NCI-H1105 treated with DMSO at 0.1 percent for 48 hours (cell line): ENCODE measurements at places on chromosomes 3 and 15.

- no peak for DNase-seq
These were observed 123.0 kb downstream of the MEGF11 start for GRCh38 chr15:66130496-66131034.

DNA sequence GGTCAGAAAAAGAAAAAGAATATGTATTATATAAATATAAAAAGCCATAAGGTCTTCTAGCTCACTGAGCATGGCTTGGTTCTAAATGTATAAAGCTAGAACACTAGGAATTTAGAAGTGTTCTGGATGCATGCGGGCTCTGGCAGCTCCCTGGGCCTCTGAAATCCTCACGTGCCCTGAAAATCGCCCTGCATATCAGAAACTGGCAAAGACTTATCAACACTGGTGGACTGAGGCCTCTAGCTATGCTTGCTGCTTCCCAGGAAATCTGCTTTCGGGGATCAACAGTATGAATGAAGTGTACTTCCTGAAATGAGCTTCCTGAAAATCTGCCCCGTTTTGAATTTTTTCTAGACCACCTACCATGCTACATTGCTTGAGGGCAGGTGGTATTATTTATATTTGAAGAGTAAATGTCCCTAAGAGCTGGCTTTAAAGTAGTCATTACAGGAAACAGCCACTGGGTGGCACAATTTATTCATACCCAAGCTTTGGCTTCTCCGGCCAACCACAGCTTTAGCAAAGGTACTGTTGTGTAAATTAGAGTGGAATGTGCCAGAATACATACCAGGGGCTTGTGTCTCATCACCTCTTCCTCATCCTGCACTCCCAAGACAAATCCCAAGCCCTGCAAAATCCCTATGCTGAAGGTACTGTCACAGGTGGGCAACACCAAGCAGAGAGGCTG lies 17.7 kb downstream of the CRTAP start:
- DNase-seq, result peak; percentile 47

DNA sequence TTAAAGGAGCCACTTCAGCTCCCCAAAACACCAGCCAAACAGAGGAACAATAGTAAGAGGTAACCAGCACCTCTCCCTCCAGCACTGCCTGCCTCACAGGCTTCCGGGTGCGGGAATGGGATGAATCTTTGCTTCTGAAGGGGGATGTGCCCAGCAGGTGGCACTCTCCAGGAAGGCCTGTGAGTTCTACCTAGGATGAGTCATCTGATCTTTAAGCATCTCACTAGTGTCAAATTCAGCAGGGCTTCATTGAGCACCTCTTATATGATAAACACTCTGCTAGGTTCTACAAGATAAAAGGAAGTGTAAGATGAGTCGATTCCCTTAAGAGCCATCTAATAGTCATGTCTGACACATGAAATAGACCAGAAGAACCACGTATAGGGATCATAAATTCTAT lies 237.4 kb upstream of the UMPS start:
- peak; percentile 51 for DNase-seq

DNA sequence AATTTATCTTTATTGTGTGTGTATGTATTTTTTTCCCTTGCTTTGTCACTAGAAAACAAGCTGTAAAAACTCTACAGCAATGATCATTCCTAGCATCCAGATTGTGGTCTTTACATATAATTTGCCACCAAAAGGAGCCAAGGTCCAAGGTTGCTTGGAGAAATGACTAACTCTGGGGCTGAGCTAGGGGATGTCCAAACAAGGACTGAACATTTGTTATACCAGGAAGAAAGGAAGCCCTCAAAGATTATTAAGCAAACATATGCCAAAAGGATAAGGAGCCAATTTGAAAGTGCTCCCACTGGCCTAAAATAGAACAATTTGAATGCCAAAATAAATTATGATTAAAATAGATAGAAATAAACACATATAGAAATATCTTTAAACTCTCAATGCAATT lies 293.3 kb downstream of the ZIC1 start:
- DNase-seq, result no peak

GRCh38 chr15:39517122-39517855 lies 63.6 kb upstream of the THBS1 start:
- DNase-seq, result no peak

- no peak for DNase-seq
These were observed 7.1 kb upstream of the CNTN3 start for GRCh38 chr3:74621581-74621980.

DNA sequence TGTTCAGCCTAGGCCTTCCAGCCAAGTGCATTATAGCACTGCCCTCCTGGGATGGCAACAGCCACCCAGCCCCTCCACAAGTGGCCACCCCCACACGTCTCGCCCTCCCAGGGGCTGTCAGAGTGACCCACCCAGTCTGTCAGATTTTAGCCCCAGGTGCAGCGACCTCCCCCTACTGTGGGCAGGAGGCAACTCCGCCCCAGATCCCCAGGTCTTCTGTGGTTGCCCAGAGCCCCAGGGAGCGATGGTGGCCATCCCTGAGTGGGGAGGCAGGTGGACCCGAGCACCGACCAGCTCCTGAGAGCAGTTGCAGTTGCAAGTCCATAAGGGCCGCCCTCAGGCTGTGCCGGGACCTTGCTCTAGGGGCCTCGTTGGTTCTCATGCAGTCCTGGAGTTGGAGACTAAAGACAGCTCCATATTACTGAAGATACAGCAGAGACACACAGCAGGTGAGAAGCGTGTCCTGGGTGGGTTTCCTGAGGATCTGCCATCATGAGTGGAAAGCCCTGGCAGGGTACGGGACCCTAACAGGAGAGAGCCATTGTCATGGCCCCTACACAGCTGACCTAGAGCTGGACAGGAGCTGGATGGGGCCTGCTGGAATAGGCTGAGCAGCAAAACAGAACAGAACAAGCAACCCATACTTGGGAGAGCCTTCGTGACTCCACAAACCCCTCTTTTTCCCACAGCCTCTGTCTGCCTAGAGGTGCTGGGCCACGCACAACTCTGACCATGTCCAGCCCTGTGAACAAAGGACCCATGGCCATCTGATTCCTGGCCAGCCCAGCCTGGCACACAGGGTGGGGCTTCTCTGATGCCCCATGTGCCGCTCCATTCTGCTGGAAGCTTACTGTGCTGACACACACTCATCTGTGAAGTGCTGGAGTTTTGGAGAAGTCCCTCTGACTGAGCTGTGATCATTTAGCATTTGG lies 110.3 kb upstream of the ALDH1A3 start:
- no peak for DNase-seq

DNA sequence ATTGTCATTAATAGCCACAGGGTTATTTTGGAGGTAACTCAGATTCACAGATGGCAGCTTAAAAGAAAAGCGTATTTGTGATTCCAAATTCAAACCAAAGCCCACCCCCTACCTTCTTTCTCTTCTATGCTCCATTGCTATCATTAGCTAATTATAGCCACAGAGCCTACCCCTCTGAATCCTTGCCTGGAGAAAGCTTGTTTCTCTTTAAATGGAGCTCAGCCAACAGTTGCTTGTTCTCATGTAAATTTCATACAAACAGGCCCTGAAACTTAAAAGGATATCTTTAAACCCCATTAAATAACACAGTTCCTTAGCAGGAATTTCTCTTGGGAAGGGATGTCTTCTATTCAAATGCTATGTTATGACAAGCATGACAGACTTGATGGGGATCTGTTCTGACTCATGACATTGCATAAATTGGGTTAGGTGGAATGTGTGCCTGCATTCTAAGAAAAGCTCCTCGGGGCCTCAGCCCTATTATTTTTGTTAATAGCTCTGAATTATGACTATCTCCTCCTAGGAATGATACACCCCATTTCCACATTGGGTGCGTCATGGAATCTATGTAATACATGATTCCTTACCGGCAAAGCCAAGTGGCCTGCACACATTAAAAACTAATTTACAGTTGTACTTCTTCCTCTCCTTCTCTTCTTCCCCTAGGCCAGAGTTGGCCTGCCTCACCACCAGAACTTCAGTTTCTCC lies 265.8 kb downstream of the TAFA4 start:
- DNase-seq, result no peak

DNA sequence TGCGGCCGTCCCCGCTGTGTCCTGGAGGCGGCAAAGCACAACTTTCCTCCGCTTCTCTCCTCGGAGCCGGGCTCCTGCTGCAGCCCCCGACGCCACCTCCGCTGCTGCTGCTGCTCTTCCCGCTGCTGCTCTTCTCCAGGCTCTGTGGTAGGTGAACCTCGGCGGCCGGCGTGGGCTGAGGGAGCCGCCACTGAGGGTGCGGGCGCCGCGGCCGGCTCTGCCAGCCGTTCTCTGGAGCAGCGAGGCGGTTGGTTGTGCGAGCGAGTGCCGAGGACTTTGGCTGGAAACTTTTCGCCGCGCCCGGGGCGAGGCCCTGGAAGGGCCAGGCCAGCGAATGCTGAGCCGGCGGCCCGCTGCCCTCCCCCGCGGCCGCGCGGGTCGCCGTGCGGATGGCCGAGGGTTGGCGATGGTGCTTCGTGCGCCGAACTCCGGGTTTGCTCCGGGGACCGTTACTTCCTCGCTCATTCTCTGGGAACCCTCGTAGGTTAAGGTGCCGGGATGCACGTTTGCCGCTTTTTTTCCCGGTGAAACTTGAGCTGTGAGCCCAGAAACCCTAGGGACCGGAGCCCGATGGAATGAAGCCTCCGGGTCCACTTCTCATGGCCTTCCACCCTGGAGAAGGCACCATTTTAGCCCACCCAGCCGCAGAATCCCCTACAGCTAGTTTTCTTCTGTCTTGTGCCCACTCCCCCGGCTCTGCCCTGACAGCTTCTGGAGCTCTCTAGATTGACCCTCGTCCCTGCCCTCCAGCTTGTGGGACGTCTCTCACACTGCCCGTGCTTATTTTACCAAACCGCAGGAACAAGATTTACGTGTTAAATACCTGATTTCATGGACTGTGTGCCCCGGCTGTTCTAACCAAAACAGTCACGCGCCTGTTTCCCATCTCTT lies 660 bp downstream of the NECTIN3 start:
- peak; percentile 65 for DNase-seq

GRCh38 chr15:44246521-44247268 lies 41.8 kb upstream of the GOLM2 start:
- DNase-seq, result no peak

- DNase-seq, result no peak
These were observed 91.1 kb upstream of the TPM1 start for GRCh38 chr15:62951481-62951880.

GRCh38 chr15:52670087-52670486 lies 9.1 kb downstream of the ATOSA start:
- no peak for DNase-seq

- peak; percentile 74 for DNase-seq
These were observed at the start of gene LRRN1 for GRCh38 chr3:3799173-3800079. LRRN1 (plus strand) TSS chr3:3799431; CDS start chr3:3844642, 45,211 bp downstream.

DNA sequence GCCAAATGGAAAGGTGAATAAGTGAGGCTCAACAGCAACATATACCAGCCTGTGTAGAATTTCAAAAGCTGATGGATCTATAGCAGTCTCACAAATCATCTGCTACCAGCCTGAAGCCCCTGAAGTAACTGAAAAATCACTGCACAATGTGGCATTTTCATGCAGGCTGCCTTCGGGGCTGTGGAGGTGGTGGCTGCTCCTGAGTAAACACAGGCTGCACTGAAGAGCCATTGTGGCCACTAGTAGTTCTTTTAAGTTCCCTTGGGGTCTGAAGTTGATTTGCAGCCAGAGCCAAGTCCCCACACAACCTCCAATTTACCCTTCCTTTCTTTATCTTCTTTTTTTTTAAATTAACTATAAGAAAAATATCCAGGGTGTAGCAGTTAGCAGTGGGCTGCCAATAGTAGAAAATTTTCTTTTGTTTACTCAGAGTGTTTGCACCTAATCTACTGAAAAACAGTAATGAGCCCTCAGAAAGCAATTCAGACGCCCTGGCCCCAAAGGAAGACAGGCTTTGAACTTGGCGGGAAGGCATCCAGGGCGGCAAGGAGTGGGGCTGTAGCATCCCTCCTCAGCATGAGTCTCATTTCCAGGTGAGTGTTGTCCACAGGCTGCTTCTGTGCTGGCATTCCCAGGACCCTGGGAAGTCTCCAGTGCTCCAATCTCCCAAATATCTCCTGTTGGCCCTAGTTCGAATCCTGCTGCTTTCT lies 13.3 kb upstream of the SUSD5 start:
- DNase-seq, result no peak

GRCh38 chr3:158953131-158953530 lies 151.3 kb downstream of the MFSD1 start:
- DNase-seq, result no peak

DNA sequence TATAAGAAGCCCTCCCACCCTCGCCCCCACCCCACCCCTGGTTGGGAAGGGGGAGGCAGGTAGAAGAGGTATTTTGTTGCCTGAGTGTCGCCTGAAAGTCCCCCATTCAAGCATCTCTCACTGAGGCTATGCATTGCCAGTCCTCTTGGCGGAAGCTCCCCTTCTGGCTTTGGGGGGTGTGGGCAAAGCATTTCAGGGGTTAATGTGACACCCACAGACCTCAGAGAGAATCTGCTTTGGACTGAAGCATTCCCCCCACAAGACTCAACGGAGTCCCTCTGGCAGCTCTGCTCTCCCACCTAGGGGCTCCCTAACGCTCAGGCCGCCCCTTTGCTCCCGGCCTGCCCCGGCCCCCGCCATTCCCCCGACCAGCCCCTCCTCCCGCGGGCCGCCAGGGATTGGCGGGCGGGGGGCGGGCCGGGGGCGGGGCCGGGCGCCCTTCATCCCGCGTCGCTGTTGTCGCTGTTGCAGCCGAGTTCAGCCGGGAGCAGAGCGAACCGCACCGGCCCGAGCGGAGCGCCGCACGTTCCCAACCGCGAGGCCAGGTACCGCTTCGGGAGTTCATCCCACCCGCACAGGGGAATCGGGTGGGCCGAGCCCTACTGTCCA lies at the start of gene SLC38A3:
SLC38A3 (plus strand) TSS at position 468 of the 609 bp plus-strand sequence. CDS start 8,929 bp downstream, outside the sequence.
- no peak for DNase-seq

- no peak for DNase-seq
These were observed 866.3 kb downstream of the ROBO2 start for GRCh38 chr3:77906102-77906709.
